ENCODE measurements at places on chromosomes 11 and 22.
A peak's percentile ranks its signal among the peaks of the same experiment; 100 is the strongest.

- no peak for DNase-seq
Measured at GRCh38 chr11:3942956-3943497, 87.6 kb downstream of the STIM1 start.

GRCh38 chr11:93291898-93292297 is 38.6 kb upstream of the DEUP1 start:
- DNase-seq: no peak

GRCh38 chr22:44085743-44086270 is 61.7 kb downstream of the PARVB start:
- DNase-seq: no peak

DNA sequence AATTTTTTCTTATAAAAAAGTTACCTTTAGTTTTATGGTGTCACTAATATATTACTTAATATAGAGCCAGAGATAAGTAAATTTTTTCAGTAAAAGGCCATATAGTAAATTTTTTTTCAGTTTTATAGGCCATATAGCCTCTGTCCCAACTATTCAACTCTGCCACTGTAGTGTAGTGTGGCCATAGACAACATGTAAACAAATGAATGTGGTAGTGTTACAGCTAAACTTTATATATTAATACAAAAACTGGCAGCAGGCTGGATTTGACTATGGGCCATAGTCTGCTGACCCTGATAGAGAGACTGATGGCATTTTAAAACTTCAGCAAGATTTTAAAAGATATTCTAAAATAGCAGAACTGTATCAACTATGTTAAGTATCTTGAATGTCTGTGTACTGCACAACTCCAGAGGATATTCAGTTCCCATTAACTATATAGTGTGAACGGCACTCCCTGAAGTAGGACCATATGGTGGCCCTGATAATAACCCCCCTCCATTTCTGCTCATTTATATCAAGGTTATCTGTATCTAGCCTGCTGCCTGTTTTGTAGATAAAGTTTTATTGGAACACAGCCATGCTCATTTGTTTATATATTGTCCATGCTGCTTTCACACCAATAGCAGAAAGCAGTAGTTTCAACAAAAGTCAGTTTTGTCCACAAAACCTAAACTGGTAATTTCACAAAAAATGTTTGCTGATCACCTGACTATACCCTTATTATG is 71.6 kb downstream of the PRMT3 start:
- no peak for DNase-seq

GRCh38 chr22:42931421-42932196 is 74.5 kb upstream of the ARFGAP3 start:
- no peak for DNase-seq

DNA sequence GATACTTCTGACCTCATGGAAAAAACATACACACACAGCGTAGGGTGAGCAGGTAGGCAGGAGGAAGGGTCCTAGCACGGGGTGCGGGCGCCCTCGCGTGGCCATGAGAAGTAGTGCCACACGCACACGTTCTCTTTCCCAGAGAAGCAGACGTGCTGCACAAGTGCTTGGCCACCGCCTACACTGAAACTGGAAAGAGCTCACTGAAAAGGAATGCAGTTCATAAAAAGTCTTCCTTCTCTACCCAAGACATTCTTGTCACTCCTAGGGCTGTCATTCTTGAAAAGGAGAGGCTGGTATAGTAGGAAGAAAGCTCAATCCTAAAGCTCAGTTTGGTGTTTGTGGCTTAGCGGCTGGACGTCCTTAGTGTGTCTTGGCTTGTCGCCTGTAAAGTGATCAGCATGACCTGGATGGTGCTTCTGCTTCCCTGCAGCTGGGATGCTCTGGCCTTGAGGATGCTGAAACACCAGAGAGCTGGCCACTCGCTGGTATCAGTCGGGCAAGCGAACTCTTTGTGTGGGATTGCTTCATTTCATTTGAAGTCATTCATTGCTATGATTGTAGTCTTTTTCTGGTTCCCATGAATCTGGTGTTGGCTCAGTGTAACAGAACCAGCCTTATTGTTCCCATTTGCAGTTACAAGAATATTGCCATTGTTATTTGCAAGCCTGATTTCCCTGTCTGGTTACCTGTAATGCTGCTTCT is 303.8 kb downstream of the NTM start:
- DNase-seq: peak; percentile 49

- DNase-seq: no peak
Measured at GRCh38 chr22:48403521-48404403, 1423.9 kb downstream of the BRD1 start.

Measured in NT2/D1 (cell line).